ENCODE measurements at places on chromosomes 6 and 20.

DNA sequence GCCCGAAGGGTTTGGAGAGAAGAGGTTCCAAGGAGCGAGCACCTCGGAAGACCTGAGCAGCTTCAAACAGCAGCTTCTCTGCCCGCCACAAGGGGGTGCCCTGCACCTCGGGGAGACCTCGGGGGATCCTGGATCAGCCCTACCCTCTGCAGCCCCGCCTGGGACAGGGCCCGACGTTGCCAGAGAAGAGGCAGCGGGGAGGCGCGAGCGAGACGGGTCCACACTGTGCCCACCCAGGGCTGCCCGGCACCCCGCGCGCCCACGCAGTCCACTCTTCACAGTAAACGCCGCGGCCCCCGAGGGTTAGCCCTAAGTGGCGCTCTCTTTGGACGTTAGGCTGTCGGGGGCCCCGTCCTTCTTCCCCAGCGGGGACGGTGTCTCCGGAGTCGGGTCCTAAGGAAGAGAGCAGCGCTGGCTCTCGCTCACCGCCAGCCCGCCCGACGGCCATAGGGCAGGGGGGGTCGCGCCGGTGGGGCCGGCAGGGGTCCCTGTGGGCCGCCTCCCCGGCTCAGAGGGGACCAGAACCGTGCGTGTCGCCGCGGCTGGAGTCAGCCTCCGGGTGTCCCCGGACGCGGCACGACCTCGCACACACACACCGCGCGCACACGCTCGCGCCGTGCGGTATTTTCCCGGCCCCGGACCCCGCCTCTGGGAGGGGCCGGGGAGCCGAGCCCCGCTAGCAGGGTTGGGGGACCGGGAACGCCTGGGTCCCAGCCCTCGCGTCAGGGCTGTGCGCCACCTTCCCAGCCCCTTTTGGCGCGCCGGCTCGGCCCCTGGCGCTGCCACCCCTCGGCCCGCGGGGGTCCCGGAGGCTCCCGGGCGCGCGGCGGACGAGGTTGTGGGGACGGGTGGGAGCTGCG lies 929 bp downstream of the CDH22 start:
- peak; percentile 70 for DNase-seq

DNA sequence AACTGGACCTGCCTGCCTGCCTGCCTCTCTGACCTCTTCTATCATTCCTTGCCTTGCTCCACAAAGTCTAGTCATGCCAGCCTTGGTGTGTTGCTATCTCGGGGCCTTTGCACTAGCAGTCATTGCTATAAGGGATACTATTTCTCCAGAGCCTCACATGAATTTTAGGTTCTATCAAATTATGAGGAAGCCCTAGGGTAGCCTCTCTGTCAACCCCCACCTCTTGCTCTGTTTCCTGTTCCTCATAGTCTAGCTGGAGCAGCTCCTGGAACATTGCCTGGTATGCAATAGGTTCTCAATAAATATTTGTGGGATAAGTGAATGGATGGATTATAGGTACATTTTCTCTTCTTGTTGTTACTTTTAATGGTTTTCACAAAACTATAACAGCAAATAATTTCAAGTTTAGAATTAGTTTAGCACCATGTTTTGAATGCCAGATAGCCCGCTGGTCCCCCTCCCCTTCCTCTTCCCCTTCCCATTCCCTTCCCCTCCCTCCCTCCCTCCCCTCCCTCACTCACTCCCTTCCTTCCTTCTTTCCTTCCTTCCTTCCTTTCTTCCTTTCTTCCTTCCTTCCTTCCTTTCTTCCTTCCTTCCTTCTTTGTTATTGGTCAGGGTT lies 46.9 kb upstream of the DTNBP1 start:
- DNase-seq, result no peak

GRCh38 chr20:44911264-44911921 lies 1.5 kb downstream of the PABPC1L start:
- DNase-seq, result peak; percentile 37

DNA sequence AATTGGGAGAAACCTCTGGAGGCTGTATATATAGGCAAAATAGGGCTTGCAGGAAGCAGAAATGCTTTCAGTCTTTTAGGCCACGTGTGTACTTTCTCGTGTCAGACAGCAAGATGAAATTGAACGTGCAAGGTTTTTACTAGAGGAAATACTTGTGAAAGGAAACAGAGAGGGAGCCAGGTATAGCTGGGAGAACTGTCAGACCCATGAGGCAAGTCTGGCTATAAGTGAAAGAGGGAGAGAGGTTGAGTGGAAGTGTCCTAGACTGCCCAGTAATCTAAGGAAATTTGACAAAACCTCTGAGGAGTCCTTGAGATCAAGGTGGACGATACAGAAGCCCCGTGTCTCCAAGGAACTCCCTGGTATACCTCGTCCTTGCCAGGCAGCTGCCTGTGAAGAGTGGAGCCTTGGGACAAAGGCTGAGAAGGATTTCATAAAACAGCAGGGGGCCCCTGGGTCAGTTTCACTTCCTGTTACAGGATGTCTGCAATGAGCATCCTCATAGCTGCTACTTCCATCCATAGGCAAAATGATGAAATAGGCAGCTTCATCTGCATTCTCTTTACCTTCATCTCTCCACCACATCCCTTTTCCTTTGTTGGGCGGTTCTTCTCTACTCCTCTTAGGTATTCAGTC lies 114.4 kb upstream of the MAP3K7 start:
- DNase-seq, result no peak

DNA sequence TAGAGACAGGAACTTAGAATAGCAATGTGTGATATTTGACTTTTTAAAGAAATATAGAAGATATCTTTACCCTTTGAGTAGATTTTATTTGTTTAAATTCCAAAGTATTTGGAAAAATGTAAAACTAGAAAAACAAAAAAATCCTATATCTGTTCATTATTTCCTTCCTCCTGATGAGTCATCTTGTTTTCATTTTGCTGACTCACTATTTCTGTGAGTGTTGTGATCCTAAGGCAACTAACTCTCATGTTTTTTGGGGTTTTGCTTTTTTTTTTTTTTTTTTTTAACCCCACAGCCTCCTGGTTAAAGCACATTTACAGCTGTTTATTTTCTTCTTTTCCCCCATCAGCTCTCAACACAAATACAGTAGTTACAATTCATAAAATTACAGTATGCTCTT lies 37.8 kb upstream of the THEMIS start:
- DNase-seq, result no peak

DNA sequence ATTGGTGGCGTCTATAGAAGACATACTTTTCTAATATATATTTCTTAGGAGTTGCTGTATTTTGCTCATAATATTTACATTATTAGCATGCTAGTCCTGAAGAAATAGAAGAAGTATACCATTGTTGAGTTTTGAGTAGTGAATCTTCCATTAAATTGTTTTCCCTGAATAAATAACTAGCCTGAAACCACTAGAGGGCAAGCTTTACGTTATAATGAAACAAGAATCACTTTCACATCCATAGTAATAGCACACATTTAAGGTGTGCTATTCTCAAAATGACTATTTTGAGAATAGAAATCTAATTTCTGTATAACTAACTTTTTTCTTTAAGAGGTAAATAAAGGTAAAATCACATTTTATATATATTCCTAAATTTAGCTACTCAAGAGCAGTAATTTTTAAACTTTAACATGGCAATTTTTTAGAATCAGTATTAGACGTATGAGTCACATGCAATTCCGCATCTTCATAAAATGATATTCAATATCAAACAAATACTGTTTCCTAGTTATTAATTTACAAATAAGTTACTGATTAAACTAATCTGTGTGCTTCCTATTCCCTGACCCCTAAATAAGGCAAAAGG lies 213.2 kb upstream of the MANEA start:
- DNase-seq, result no peak

DNA sequence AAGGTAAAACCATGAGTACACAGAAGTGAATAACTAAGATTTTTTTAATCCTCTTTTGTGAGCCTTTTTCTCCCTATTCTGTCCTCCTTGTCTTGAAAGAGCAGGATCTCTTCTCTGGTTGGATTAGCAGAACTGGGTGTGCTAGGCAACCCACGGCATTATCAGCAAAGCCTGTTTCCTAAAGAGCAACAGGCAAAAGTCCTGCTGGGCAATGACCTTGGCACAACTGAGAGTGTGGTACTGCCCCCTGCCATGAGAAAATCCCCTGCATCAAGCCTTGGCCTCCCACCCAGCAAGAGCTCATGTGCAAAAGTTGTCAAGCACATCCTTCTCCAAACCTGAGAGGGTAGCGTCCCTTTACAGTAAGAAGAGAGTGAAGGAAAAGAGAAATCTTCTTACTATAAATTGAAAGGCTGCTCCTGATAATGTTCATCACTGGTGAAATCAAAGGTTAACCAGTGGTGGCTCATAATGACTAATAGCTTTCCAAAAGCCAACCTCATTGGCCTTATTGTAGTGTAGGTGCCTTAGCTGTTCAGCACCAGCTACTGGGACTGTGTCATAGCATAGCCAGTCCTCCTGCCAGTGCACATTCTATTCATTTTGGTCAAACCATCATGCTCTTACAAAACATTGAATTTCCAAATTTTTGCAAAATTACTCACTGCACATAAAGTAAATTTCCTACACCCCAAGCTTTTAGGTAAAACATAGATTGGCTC lies 17.1 kb downstream of the KIF6 start:
- no peak for DNase-seq

GRCh38 chr6:166904101-166904746 lies 52.1 kb downstream of the RNASET2 start:
- no peak for DNase-seq

GRCh38 chr6:137767911-137768690 lies 99.0 kb upstream of the TNFAIP3 start:
- no peak for DNase-seq

GRCh38 chr6:156654919-156655918 lies 122.0 kb upstream of the ARID1B start:
- no peak for DNase-seq

GRCh38 chr6:88761237-88762031 lies 202.0 kb downstream of the RNGTT start:
- no peak for DNase-seq

- no peak for DNase-seq
Measured at GRCh38 chr20:41218466-41218865, 81.1 kb downstream of the PLCG1 start.

DNA sequence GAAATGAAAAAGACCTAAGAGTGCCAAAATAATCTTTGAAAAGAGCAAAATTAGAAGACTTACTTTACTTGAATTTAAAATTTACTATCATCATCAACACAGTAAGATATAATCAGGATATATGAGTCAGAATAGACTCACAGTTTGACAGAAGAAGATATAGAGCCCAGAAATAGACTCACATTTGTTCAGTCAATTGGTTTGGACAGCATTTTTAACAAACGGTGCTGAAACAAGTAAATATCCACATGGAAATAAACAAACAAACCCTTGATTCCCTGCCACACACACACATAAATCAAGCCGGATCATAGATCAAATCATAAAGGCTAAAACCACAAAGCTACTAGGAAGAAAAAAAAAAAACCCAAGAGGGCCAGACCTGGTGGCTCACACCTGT lies 291.1 kb downstream of the ADGRG6 start:
- no peak for DNase-seq

DNA sequence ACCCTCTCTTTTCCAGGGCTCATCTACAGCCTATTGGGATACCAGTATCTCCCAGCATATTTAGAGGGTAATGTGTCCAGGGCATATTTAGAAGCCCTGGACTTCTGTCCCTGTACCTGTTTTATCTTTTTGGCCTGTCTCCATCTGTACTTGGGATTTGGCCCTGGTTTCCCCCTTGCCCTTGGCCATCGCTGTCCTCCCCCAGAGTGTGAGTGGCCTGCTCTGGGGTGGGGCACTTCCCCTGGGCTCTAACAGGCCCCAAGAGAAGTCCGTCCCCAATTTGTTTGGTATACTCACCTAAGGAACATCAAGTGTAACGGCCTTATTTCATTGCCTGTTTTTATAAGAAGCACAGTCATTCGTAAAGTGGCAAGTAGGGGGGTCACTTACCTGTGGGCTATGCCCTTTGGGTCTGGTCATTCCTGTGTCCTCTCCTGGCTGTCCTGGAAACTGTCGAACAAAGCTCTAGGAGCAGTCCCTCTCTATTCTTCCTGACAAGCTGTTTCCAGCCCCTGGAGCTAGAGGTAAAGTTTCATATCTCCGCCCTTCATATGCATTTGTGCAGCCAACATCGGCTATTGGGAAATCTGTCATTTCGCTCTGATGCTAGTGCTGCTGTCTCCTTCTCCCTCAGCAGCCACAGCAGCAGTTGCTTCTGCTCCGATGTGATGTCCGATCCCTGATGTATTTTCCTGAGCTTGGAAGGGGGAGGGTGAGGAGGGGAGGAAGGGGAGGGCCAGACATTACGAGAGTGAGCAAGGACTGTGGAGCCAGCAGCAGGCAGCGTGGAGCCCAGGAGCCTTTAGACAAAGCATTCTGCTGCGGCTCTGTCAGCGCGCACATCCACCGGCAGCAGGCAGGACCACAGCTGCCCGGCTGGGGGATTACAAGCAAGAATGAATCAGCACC lies 83.4 kb downstream of the TCP11 start:
- DNase-seq, result no peak

DNA sequence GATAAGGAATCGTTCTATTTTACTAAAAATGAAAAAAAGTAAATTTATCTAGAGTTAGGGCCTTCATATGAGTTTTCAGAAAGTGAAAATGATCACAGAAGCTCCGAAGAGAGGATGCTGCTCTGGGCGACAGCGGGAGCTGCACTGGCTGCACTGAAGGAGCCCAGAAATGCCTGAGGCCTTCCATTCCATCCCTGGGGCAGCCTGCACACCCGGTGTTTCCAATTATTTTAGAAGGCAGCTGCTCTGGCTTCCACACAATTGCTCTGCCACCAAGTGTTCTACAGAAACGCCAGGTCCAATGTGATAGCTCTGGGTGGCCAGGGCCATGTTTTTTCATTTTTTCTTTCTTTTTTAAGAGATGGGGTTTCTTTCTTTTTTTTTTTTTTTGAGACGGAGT lies 3.6 kb downstream of the DTNBP1 start:
- DNase-seq, result no peak

GRCh38 chr6:54206510-54206909 lies 95.3 kb downstream of the MLIP start:
- DNase-seq, result no peak

- DNase-seq, result no peak
Measured at GRCh38 chr6:154514481-154514880, 4.0 kb upstream of the CNKSR3 start.

DNA sequence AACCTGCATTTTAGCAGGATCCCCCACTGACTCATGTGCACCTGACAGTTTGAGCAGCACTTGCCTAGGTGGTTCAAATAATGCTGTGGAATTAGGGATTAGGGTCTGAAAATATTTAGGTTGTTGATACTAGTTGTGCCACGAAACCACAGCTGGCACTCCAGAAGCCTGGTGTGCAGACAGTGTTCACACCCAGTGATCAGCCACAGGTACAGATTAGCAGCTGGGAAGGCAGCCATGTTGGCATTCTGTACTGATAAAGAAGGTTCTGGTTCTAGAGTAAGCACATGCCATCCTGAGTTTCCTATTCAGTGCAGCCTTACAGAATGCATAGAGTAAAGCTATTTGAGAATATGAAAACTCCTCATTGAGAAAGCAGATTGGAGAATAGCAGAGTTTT lies 30.1 kb downstream of the TMEM74B start:
- no peak for DNase-seq

GRCh38 chr20:46129955-46130481 lies 11.9 kb downstream of the CD40 start:
- DNase-seq, result no peak

- no peak for DNase-seq
Measured at GRCh38 chr20:62104791-62105345, 17.4 kb upstream of the LSM14B start.

- DNase-seq, result no peak
Measured at GRCh38 chr20:15919118-15919517, 654.1 kb downstream of the KIF16B start.

- DNase-seq, result no peak
Measured at GRCh38 chr6:134503585-134504281, 185.8 kb upstream of the SGK1 start.

- DNase-seq, result no peak
Measured at GRCh38 chr6:10956776-10957175, 69.9 kb downstream of the SYCP2L start.

- no peak for DNase-seq
Measured at GRCh38 chr6:134464690-134465411, 146.9 kb upstream of the SGK1 start.

All from activated CD4-positive, alpha-beta T cell treated with anti-CD3 and anti-CD28 coated beads, Interleukin-2, amount 50 U/mL, for 1 hour (primary cell).